ENCODE measurements at places on chromosomes 6 and 20.

DNA sequence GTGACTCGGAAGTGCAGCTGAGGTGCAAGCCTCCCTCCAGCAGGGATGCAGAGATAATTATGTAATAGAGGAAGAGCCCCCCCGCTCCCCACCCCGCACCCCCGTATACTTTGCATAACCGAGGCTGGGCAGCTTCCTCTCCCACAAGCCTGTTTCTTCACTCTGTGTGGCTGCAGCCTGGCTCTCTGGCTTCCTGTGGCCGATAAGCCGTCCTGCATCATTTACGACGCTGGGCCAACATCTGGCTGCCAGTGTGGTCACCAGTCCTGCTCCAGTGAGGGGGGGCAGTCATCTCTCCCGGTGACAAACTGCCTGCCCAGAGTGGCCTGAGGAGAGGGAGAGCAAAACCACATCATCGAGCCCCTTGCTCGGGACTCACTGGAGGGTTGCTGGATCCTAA, 59.2 kb downstream of the RBM38 start:
- peak; percentile 37 for DNase-seq

- peak; percentile 92 for DNase-seq
Observed at GRCh38 chr20:63973636-63974401, 4.1 kb upstream of the ZNF512B start.

GRCh38 chr6:14001329-14002012, 76.7 kb downstream of the RNF182 start:
- no peak for DNase-seq

DNA sequence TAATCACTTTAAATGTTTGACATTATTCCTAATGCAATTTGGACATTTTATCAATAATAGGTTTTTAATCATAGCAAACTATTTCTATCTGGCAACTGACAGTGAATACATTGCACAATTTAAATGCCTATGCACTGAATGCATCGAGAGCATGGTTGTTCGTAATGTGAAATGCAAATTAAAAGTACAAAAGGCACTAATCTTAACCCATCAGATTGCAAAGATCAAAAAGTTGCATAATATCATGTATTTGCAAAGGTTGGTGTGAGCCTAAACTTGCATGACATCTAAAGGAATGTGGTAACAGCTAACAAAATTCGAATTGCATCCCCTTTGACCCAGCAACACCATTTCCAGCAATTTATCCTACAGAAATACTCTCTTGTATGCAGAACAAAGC, 469.9 kb upstream of the IRAK1BP1 start:
- no peak for DNase-seq

DNA sequence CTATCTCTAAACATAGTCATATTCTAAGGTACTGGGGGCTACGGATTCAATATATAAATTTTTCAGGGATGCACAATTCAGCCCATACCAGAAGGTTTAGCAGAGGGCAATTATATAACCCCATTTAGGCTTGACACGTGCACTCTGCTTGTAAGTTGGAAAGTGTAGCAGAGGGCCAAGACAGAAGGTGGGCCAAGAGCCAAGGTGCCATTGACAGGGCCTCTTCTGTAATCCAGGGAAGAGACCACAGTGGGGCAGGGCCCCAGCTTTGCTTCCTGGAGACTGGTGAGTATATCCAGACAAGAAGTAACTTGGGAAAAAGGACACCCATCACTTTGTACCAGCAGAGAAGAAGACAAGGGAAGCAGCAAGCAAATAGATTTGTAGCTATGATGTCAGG, 672.4 kb upstream of the MARCKS start:
- DNase-seq, result no peak
